ENCODE measurements at places on chromosomes 7 and 10.

DNA sequence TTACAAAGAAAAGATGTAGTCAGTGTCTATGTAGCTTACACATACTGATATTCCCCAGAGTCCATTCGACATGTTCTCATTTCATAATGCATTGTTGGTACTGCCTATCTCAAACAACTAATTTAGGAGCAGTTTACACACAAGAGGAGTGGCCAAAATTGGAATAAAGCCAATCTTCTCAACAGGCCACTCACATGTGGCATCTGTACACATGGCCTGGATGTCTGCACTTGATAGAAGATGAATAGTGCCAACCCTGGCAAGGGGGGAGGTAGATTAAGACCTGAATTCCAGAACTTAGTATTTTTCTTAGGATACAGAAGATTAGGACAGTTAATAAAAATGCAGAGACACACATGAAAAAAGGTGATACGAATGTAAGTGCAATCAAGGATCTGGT, 125.3 kb upstream of the STARD3NL start:
- no peak for DNase-seq

DNA sequence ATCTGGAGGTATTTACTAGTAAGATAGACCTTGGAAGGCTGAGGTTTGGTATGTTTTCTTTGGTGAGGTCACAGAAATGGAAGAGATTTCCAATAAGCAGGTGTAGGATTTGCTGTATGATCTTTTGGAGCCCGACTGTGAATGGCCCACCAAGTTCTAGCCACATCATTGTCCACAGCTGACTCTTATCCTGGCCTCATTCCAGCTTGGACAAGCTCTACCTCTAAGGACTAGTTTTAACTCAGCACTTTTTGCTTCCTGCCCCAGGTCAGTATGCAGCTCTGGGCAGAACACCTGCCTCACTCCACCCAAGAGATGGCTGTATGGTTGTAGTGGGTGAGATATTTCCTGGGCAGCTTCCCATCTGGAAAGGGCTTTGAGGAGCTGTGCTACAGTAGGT, 6.1 kb upstream of the CPA4 start:
- no peak for DNase-seq

- DNase-seq, result no peak
These were observed 100.3 kb downstream of the DNAJB9 start for GRCh38 chr7:108669958-108670357.

GRCh38 chr10:7337431-7338171, 73.2 kb downstream of the SFMBT2 start:
- DNase-seq, result no peak

DNA sequence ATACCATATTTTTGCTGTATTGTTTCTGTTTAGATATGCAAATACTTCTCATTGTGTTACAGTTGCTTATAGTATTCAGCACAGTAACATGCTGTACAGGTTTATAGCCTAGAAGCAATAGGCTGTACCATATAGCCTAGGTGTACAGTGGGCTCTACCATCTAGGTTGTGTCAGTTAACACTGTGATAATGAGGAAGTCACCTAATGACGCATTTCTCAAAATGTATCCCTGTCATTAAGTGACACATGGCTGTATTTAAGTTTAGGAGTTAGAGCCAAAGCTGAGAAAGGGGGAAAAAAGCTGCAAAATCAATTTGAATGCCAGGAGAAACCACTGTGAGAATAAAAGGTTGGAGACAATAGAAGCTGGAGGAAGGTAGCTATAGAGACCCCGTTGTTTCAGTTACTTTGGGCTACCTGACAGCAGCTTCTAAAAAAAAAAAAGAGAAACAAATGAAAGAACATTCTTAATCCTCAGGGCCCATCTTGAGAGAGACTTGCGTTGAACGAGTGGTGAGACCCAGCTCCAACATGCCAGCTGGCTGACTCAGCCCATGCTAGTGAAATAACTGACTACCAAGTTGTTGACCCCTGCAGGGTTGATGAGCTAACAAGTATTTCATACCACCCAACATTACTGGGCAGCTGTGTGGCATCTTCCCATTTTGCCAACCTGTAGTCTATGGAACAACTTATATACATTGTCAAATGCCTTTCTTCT, 8.7 kb downstream of the STARD3NL start:
- no peak for DNase-seq

Data from cortex of kidney (tissue), 1 donor.